Fibroblast of the conjunctiva (primary cell): ENCODE measurements at places on chromosomes 4 and X.

DNA sequence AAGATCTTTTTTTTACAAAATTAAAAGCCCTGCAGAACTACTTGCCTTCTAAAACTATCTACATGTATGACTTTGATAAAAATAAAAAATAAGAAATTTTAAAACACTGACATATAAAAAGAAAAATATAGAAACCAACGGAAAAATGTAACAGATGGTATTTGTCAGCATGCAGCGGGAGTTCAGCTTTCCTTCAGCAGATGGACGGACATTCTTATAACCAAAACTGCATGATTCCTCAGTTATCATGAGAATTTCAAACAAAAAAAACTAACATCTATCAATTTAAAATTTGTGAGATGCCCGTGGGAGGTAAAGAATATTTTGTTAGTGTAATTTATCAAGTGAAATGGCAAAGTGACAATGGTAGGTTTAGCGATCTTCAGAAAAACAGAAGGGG, 23.2 kb downstream of the RWDD4 start:
- no peak for DNase-seq

GRCh38 chr4:8859550-8860095, 12.0 kb downstream of the HMX1 start:
- no peak for DNase-seq

GRCh38 chr4:6329478-6330383, 60.1 kb downstream of the WFS1 start:
- DNase-seq = no peak

GRCh38 chr4:176236946-176237345, 32.1 kb downstream of the ASB5 start:
- no peak for DNase-seq

- no peak for DNase-seq
Observed at GRCh38 chrX:103253608-103254007, 1.3 kb downstream of the TCEAL8 start.

DNA sequence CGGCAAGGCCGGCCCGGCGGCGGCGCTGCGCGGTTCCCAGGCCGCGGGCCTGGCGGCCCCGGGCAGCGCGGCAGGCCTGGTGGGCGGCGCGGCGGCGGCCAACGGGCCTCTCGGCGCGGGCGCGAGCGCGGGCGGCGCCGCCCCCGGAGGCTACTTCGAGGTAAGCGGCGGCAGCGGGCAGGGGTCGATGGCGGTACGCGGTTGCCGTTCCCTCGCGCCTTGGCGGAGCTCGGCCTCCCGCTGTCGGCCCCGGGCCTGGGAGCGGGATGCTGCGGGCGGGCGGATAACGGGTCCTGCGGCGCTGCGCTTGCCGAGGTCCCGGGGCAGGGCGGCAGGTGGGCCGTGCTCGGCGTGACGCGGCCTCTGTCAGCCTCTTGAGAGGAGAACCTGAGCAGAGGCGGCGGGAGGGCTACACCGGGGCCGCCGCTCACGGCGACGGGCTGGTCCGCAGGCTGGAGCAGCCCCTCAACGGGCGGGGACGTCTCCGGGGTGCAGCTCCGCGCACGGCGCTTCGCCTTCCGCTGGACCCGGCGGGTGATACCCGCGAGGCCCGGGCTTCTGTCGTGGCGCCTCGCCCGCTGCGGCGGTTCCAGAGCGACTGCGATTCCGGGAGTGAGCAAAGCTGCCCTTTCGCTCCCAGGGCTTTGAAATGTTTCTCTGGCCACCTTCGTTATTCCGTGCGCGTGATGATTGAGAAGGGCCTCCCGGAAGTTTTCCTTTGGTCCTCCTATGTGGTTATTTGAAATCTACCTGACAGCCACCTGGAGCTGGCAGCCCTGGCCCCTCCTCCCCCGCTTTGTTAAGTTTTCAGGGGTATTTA, 774 bp downstream of the FAM193A start:
- no peak for DNase-seq

DNA sequence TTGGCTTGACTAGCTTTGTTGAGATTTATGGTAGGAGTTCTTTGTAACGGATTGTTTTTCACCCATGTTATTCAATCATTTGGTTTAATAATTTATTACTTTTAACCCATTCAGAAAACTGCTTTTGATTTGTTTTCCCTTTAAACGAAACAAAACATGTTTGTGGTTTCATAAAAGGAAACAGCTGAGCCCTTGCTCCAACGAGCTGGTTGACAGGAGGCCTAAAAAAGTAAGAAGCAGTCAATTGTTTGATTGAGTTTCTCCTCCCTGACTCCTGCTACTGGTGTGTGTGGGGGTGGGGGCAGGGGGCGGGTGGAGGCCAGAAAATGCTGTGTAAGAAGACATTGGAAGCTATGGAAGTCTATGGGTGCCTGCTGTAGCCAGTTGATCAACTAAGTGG, 102.8 kb downstream of the CHRDL1 start:
- DNase-seq = no peak

DNA sequence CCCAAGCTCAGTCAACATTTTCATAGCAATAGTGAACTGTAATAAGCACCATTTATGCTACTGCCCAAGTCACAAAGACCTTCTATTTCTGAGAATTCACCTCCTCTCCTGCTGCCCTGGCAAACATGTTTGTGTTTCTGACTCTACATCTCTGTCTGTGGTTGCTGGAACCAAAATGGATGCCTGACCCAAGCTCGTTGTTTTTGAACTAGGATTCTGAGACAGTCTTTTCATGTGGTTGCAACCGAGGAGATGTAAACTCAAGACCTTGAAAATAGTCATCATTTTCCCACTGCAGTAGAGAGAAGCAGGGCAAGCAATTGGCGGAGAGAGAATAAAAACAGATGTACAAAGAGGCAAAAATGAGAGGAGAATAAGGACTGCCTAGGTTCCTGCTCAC, 160.2 kb downstream of the RAB28 start:
- no peak for DNase-seq

GRCh38 chrX:142149919-142150318, 55.2 kb downstream of the MAGEC2 start:
- no peak for DNase-seq

GRCh38 chr4:138672393-138672976, 343.1 kb upstream of the NOCT start:
- DNase-seq = no peak

GRCh38 chrX:153645921-153646488, 998 bp upstream of the DUSP9 start:
- no peak for DNase-seq

- DNase-seq = no peak
Observed at GRCh38 chr4:88793475-88793874, 95.8 kb upstream of the NAP1L5 start.

DNA sequence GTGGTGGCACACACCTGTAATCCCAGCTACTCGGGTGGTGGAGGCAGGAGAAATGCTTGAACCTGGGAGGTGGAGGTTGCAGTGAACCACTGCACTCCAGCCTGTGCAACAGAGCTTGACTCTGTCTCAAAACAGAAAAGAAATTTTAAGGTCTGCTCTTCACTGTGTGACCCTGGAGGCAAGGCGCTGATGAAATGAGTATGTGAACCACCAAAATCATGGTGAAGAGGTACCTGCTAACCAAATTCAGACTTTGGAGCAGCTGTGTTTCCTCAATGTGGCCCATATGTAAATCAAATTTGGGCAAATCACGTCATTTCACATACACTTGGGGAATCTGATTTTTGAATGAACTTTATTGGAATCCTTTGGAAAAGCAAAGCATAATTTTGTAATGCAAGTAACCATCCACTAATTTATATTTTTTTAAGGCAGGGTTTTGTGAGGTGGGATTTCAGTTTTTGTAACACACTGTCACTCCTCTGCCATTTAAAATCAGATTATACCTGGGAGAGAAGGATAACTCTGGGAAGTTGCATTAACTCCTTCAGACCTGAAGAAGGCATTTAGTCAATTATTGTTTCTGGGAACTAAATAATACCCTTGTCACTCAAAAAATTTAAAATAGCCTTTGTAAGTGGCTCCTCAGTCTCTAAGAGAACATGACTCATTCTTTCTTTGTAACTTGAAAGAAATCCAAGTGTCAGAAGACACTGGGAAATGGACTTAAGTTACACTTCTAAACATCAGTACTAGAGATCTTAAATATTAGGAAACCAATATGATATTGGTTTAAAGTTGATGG, 24.0 kb downstream of the DOCK11 start:
- DNase-seq = peak; percentile 69

GRCh38 chr4:104879367-104879766, 267.3 kb upstream of the TET2 start:
- no peak for DNase-seq

DNA sequence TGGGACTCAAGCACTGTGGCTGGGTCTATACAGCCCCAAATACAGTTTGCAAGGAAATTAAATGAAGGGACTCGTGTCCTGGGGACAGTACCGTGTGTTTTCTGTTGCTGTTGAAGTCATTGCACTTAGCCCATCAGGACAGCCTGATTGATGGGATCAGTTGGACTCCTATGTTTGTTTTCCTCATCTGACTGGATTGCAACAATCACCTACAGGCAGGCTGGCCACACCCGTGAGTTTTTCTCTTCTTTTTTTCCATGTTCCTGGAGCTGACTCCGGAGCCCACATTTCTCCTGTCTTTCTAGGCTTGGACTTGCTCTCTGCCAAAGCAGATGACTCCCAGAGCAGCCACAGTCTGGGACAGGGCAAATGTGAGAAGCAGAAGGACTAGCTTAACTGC, 38.1 kb downstream of the RTL9 start:
- DNase-seq = no peak

DNA sequence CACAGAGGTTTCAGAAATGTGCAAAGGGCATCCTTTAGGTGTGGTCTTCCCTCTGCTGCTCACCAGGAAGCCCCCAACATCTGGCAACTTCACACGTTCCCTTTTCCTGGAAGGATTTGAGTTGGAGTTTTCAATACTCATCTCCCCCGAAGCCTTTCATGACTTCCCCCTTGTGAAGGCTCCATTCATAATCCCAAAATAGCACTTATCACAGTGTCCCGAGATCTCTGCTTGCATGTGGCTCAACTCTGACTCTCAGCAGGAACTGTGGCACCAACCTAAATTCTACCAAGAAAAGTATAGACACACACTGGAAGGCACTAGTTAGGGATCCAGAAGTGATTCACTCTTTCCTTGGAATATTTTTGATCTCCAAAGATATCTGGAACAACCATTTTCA, 40.5 kb upstream of the ZNF827 start:
- DNase-seq = no peak

- DNase-seq = no peak
Observed at GRCh38 chr4:25002681-25003080, 28.1 kb downstream of the LGI2 start.

- DNase-seq = no peak
Observed at GRCh38 chr4:7217039-7217438, 24.7 kb downstream of the SORCS2 start.

DNA sequence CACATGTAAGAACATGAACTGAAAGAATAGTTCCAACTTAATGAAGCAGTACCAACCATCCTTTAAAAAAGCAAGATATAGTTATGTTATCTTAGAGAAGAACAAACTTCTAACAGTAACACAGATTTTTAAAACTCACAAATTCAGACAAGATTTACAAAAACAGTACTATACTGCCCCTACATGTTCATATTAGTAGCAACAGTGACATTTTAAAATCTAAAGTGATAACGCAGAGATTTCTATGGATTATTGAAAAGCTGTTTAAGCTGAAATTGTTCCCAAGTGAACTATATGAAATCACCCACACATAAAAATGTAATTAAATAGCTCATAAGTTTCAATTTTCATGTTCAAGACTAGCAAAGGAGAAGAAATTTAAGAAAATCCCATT, 166.0 kb downstream of the FBXW7 start:
- no peak for DNase-seq
